ENCODE measurements at places on chromosomes 6 and 20. TPM values are rescaled to one million over a fixed set of nuclear protein-coding genes. Genes with fewer than 3 reads are reported as not detected.

The BHLHE23 gene
- not detected for total RNA-seq

The RAD21L1 gene
- not detected for total RNA-seq

- DNase-seq = no peak
Measured at GRCh38 chr6:24960991-24961475, 25.3 kb upstream of the RIPOR2 start.

The PSORS1C2 gene
- not detected for total RNA-seq

GRCh38 chr6:124200661-124201060 lies 397.0 kb downstream of the NKAIN2 start:
- DNase-seq = no peak

- no peak for DNase-seq
Measured at GRCh38 chr6:151058021-151058733, 181.6 kb upstream of the AKAP12 start.

The MUC21 gene
- 9.5 TPM for total RNA-seq

DNA sequence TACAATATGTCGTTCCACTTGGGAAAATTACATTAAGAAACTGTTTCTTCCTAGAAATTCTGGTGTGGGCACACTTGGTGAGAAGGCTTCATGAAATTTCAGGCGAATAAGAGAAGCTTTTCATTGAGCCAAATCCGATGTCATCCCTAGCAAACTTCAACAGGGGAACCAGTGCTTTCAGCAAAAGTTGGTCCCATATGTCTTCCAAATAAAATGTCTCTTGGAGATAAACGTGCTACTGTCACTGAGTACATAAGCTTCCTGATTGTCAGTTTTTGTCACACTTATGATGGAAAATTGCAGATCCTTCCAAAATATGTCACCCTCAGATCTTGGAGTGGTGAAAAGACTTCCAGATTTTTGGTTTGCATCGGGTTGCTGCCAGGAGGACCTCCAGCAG lies 31.1 kb upstream of the SLC35A1 start:
- DNase-seq = no peak

The MAP1LC3A gene
- total RNA-seq = 17.4 TPM

DNA sequence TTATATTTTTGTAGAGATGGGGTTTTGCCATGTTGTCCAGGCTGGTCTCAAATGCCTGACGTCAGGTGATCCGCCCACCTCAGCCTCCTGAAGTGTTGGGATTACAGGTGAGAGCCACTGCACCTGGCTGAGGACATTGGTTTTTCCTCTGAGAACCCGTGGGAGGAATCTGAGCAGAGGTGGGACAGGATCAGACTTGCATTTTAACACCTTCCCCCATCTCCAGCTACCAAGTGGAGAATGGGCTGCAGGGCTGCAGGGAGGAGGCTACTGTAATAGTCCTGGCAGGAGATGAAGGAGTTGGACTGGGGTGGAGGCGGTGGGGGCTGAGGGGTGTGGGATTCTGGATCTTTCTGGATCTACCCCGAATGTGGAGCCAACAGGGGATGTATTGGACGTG lies 24.5 kb downstream of the FAM110A start:
- DNase-seq = no peak
